ENCODE measurements at places on chromosomes 5 and 9.

GRCh38 chr9:94534901-94535300 lies 20.0 kb upstream of the PCAT7 start:
- H3K27me3 ChIP-seq = peaks cover 3% of the 10 kb centered on the region
- no peak overlapping the region for H3K4me3 ChIP-seq

DNA sequence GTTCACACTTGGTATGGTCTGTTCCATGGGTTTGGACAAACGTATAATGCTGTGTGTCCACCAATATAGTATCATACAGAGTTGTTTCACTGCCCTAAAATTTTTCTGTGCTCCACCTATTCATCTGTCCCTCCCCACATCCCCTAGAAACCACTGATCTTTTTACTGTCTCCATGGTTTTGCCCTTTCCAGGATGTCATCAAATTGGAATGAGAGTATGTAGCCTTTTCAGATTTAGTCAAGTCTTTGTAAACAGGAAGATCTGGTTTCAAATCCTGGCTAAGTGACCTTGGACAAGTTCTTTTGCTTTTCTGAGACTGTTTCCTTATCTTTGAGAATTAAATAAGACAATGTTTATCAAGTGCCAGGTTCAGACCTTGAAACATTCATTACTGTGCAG lies 13.2 kb upstream of the LVRN start:
- H3K27ac ChIP-seq = no peak overlapping the region
- no peaks in the 10 kb centered on the region for H3K36me3 ChIP-seq
- DNase-seq = no peak

DNA sequence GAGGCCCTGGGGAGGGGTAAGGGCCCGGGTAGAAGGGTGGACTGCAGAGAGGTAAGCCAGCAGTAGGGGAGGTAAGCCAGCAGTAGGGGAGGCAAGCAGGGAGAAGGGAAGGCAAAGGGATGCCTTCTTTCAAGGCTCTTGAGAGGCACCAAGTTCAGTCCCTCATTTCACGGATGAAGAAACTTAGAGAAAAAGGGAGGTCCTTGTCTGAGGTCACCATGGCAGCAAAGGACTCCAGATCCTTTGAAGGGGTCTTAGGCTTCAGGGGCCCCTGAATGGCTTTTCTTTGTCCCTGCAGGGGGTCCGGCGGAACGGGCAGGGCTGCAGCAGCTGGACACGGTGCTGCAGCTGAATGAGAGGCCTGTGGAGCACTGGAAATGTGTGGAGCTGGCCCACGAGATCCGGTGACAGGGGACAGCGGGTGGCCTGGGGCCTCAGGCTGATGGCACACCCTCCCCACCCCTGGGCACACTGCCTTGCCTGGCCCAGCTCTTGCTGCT lies 42.6 kb downstream of the RGS3 start:
- H3K4me3 ChIP-seq = no peak overlapping the region
- peaks cover 14% of the 10 kb centered on the region for H3K4me1 ChIP-seq
- peaks cover 8% of the 10 kb centered on the region for H3K27me3 ChIP-seq
- H3K36me3 ChIP-seq = no peaks in the 10 kb centered on the region
- H3K27ac ChIP-seq = no peak overlapping the region

- no peaks in the 10 kb centered on the region for H3K4me1 ChIP-seq
- no peak for DNase-seq
- H3K36me3 ChIP-seq = no peaks in the 10 kb centered on the region
- H3K4me3 ChIP-seq = no peak overlapping the region
- no peak overlapping the region for H3K27ac ChIP-seq
Observed at GRCh38 chr5:3355126-3355525, 240.5 kb upstream of the IRX1 start.

GRCh38 chr5:172423379-172424110 lies 30.8 kb downstream of the SH3PXD2B start:
- H3K27me3 ChIP-seq = peaks cover 14% of the 10 kb centered on the region
- no peak overlapping the region for H3K27ac ChIP-seq
- no peak overlapping the region for H3K4me3 ChIP-seq
- peaks cover 17% of the 10 kb centered on the region for H3K4me1 ChIP-seq

DNA sequence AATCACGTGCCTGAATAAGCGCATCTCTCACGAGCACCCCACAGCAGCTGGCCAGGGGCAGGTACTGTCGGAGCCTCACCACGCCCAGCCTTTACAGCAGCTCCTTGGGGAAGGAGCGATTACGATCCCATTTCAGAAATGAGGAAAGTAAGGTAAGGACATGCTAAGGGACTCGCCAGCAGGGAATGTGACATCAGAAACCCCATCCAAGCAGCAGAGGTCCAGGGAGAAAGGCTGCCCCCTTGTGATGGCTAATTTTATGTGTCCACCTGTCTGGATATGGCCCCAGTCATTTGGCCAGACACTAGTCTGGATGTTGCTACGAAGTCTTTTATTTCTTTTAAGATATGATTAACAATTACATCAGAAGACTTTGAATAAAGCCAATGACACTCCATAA lies 77.3 kb downstream of the UBE2QL1 start:
- peaks cover 28% of the 10 kb centered on the region for H3K27me3 ChIP-seq
- H3K4me1 ChIP-seq = no peaks in the 10 kb centered on the region
- DNase-seq = no peak
- H3K36me3 ChIP-seq = no peaks in the 10 kb centered on the region
- H3K27ac ChIP-seq = no peak overlapping the region
- no peak overlapping the region for H3K4me3 ChIP-seq

- H3K27me3 ChIP-seq = no peaks in the 10 kb centered on the region
- no peaks in the 10 kb centered on the region for H3K4me1 ChIP-seq
- peaks cover 6% of the 10 kb centered on the region for H3K36me3 ChIP-seq
- H3K27ac ChIP-seq = no peak overlapping the region
- DNase-seq = no peak
Observed at GRCh38 chr5:83044926-83045325, 32.3 kb downstream of the TMEM167A start.

- DNase-seq = no peak
- H3K36me3 ChIP-seq = no peaks in the 10 kb centered on the region
- H3K4me3 ChIP-seq = no peak overlapping the region
Observed at GRCh38 chr5:138968601-138969000, 93.5 kb upstream of the LRRTM2 start.

Measured in activated naive CD4-positive, alpha-beta T cell treated with anti-CD3 and anti-CD28 coated beads, Interleukin-2, amount 10 ng/mL, durations not matched to agents 7 days and 5 days (primary cell).